ENCODE measurements at places on chromosomes 3 and 15. TPM values are rescaled to one million over a fixed set of nuclear protein-coding genes. Genes with fewer than 3 reads are reported as not detected.

- no peak for DNase-seq
Observed at GRCh38 chr3:134312072-134312872, 61.6 kb upstream of the RYK start.

- no peak for DNase-seq
Observed at GRCh38 chr3:33722626-33723370, 4.7 kb upstream of the CLASP2 start.

- no peak for DNase-seq
Observed at GRCh38 chr3:15256861-15257341, 50.9 kb downstream of the CAPN7 start.

- DNase-seq = no peak
Observed at GRCh38 chr3:141939759-141940158, 63.3 kb downstream of the ATP1B3 start.

Gene BMF
- polyA plus RNA-seq = 45.3 TPM

DNA sequence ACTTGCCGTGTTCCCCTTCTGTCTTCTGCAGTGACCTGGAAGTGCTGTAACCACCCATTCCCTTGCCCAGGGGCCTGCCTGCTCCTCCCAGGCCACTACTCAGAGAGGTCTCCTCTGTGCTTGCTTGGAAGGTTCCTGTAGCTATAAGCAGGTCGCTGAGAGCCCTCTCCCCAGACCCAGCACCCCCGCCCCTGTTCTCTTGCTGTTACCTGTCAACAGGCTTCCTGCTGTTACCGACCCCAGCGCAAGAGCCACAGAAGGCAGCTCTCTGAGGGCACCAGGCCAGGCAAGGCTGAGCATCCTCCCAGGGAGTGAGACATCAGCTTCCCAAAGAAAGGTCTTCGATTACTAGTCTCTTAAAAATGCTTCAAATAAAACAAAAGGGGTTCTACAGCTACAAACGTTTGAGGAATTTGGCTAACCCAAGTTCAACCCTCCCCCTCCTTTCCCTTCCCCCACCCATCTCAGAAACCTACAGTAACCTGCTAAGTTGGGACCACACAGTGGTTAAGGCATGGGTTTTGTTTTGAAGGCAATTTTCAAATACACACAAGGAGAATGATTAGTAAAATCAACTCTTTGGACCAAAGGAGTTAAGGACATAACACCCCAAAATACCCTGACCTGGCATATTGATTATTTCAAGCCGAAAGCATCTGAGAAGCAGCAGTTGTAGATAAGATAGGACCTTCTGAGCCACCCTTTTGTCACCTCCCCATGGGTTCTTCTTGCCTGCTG is 74.9 kb upstream of the MFGE8 start:
- no peak for DNase-seq

DNA sequence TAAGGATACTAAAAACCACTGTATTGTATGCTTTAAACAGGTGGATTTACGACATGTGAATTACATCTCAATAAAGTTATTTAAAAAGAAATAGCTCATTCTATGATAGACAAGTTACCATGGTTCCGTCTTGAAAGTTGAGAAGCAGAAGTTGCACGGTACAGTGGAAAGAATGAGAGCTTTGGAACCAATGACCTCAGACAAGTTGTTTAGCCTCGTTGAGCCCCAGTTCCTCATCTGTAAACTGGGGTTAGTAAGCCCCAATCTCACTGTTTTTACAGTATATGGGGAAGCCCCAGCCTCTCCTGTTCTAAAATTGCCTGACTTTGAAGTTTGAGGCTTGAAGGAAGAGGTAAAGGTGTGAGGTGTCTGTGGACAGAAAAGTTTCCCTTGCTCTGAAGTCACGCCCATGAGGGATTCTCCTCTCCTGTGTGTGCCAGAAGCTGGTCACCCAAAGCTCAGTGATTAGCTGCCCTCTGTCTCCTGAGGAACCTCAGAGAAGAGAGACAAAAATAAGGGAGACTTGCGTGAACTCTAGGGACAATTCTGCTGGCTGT is 10.0 kb downstream of the CRYGS start:
- no peak for DNase-seq

Gene IQCF5
- polyA plus RNA-seq = not detected

Gene FHIT
- polyA plus RNA-seq = 25.0 TPM

GRCh38 chr15:48644827-48645557 is 517 bp downstream of the FBN1 start:
- peak; percentile 52 for DNase-seq

- no peak for DNase-seq
Observed at GRCh38 chr3:106458952-106459351, 590.1 kb upstream of the CBLB start.

Gene TPM1
- polyA plus RNA-seq = 573 TPM

- DNase-seq = no peak
Observed at GRCh38 chr3:111808439-111808838, 50.6 kb upstream of the PHLDB2 start.

GRCh38 chr3:141067206-141067974 is 16.2 kb downstream of the SPSB4 start:
- no peak for DNase-seq

Gene SPINT1
- polyA plus RNA-seq = 66.7 TPM

Data from left kidney (tissue), 8 donors.